ENCODE measurements at places on chromosomes 16 and 17.
A peak's percentile ranks its signal among the peaks of the same experiment; 100 is the strongest.

- DNase-seq = peak; percentile 70
These were observed 21.8 kb downstream of the KATNB1 start for GRCh38 chr16:57757326-57757786.

DNA sequence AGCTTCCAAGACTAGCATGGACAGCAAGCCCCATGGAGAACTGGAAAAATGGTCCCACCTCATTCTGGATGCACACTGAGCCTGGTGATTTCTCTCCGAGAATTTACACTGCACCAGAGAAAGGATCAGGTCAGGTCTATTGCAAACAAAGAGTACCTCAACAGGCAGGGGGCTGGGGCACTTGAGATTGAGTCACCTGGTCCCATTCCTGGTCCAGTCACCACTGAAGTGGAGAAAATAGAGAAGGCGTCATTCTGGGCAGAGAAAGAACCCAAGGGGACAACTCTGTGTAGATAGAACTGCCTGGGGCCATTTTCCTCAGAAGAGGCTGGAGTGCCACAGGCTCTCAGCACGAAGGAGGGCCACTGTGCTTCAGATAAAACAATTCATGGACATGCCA is 38.4 kb downstream of the CENPV start:
- no peak for DNase-seq

DNA sequence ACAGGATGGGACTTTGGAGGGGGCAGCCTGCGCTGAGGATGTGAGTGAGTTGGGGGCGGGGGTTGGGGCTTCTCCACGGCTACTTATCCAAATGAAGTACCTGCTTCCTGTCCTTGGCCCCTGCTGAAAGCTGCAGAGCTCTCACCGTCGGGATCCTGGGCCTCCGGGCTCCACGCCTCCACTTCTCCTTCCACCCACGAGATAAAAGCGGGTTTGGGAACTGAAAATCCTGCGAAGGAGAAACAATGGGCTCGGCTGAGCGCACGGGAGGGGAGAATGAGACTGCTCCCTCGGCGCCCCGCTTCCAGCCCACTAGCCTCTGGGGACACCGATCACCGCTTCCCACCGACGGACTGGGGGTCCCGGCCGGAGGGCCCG is 486 bp downstream of the ZNF785 start:
- no peak for DNase-seq

- no peak for DNase-seq
These were observed 279.3 kb upstream of the KIF2B start for GRCh38 chr17:53543472-53543871.

GRCh38 chr17:72617557-72617956 is 474.9 kb downstream of the SLC39A11 start:
- DNase-seq = no peak

DNA sequence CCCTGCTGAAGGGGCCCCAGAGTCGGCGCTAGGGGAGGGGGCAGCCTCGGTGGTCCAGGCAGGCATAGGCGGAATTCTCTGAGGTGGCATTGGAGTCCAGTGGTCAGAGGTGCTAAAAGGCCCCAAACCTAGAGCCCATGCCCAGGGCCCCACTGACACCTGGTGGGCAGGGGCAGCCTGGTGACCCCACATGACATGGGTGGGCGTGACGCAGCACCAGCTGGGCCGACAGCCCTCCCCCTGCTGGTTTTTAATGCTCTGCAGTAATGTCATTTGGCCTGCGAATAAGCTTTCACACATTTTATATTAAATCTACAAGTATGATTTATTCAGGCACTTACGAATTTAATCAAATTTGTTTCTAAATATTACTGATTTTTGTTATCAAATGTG is 2.1 kb upstream of the RNPS1 start:
- DNase-seq = no peak

GRCh38 chr17:7314719-7315569 is at the start of gene GPS2:
GPS2 (minus strand) TSS chr17:7315360; CDS start chr17:7315052, 308 bp downstream.
- DNase-seq = peak; percentile 69

GRCh38 chr17:28956112-28956511 is 4.8 kb upstream of the PHF12 start:
- DNase-seq = no peak

DNA sequence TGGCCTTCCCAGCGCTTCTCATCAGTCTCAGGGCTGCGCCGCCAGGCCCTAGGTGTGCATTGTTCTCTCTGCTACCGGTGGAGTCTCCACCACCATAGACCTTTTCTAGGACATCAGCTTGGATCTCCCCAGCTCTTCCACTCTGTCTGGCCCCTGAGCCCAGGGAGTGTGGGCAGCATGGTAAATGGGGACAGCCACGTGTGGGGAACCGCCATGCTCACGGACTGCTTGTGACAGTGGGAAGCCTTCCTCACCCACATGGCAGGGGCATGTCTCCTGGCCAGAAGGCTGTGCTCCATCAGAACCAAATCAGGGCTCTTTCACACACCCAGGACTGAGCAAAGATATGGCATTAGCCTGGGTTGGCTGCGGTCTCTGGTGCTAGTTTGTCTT is 51.3 kb downstream of the TNFRSF13B start:
- DNase-seq = no peak

Data from HFFc6 (cell line).